Vagina (tissue), 2 donors: ENCODE measurements at places on chromosomes 12 and 14.

- DNase-seq = no peak
Measured at GRCh38 chr12:30725739-30726138, 29.0 kb downstream of the CAPRIN2 start.

GRCh38 chr14:89801136-89801535, 153.4 kb downstream of the EFCAB11 start:
- DNase-seq = no peak

DNA sequence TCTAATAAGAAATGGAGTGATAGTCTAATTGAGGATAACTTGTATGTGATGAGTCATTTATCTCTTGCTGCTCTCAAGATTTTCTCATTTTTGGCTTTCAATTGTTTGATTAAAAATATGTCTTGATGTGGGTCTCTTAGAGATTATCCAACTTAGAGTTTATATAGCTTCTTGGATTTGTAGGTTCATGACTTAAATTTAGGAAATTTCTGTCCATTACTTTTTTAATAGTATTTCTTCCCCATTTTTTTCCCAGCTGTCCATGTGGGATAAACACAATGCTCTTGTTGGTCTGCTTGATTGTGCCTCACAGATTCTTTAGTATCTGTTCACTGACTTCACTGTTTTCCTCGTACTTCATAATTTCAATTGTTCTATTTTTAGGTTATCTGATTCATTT, 7.5 kb downstream of the OR6C65 start:
- DNase-seq = no peak

DNA sequence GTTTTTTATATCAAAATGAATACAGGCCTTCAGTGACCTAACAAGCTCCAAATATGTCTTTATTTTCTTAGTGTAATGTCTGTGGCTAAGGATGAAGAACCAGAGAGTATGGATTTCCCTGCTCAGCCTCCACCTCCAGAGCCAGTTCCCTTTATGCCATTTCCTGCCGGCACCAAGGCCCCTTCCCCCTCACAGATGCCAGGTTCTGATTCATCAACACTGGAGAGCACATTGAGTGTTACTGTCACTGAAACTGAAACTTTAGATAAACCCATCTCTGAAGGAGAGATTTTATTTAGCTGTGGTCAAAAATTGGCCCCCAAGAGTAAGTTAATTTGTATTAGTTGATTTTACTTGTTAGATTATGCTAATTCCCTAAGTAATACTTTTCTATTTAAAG, 61.0 kb downstream of the KIAA0586 start:
- DNase-seq = no peak

- no peak for DNase-seq
Measured at GRCh38 chr12:51368640-51369517, 22.3 kb downstream of the GALNT6 start.

- no peak for DNase-seq
Measured at GRCh38 chr14:78356391-78356790, 186.2 kb downstream of the NRXN3 start.

GRCh38 chr12:112537710-112538396, 119.1 kb downstream of the PTPN11 start:
- DNase-seq = no peak

GRCh38 chr12:54213079-54213478, 24.3 kb upstream of the SMUG1 start:
- no peak for DNase-seq

DNA sequence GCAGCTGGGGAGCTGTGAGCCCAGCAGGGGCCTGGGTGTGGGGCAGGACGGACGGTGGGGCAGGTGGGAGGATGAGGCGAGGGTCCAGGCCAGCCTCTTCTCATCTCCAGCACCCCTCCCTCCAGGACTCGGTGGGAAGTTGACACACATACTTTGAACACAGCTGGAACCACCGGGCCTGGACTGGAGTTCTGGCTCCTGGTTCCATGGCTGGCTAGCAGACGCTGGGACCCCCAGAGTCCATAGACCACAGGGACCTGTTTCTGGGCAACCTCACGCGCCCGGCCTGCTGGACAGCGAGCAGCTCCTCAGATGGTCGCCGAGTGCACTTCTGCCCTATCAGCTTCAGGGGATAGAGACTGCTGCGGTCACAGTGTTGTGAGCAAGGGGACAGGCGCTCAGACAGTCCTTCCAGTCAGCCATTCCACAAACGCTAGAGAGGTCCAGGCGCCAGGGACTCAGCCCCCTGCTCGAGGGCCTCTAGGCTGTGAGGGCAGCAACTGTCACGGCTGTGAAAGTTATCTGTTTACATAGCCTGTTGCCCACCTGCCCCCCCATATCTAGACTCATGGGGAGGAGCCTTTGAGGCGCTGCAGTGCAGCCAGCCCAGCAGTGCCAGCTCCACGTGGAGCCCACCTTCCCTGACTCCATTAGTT, 25.2 kb downstream of the TCHP start:
- DNase-seq = no peak

- DNase-seq = no peak
Measured at GRCh38 chr14:59704054-59704645, 127.5 kb upstream of the CCDC175 start.
